ENCODE measurements at places on chromosomes 6 and 20.

DNA sequence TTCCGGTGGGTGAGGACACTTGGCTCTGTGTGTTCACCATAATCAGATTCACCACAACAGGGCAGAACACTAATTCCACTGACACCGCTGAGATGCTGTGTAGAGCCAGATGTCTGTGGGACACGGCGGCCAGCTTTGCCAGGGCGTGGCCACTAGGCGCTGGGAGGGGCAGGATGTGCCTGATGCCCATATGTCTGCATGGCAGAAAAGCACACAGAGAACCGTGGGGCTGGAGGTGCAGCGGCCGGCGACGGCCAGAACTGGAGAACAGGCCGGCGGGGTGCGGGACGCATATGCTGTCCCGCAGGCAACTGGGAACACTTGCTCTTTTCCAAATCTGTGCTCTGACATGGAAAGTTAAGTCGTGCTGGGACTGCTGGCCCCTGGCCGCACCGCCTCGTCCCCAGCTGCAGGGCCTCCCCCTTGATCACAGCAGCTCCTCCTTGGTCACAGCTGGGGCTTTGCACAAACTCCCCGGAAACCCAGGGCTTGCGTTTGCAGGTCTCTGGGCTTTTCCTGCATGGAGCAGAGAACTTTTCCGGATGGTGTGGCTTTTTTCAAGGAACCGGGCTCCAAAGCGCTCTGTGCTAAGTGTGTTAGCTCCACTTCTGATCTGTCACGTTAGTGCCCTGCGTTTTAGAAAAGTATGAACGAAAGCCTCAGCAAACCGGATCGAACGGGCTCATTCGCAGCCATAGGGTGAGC, 31.1 kb downstream of the NTSR1 start:
- DNase-seq = peak; percentile 71

GRCh38 chr20:23655491-23656211, 17.9 kb upstream of the CST3 start:
- no peak for DNase-seq

- DNase-seq = no peak
These were observed 523.4 kb downstream of the TENT5A start for GRCh38 chr6:81228912-81229555.

GRCh38 chr20:36872852-36873251, 3.1 kb upstream of the TLDC2 start:
- no peak for DNase-seq

- DNase-seq = no peak
These were observed 132.2 kb downstream of the OGFRL1 start for GRCh38 chr6:71420693-71421328.

DNA sequence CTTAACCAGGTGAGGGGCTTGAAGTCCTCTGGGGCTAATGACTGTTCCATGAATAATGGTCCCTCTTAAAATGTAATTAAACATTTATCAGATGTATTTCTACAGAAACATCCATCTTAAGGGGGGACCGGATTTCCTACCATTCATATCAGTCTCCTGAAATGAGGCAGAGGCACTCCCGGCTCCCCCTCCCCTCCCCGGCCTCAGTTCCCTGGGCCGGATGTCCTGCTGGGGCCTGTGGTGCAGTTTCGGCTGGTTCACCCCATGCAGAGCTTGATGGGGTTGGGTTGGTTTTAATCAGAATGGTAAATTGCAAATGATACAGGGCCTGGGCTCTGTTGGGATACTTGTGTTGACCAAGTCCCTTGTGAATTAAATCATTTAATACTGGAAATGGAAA, 349.4 kb downstream of the PREX1 start:
- DNase-seq = no peak

- peak; percentile 81 for DNase-seq
These were observed 44.0 kb downstream of the EFCAB8 start for GRCh38 chr20:32902456-32903420.

DNA sequence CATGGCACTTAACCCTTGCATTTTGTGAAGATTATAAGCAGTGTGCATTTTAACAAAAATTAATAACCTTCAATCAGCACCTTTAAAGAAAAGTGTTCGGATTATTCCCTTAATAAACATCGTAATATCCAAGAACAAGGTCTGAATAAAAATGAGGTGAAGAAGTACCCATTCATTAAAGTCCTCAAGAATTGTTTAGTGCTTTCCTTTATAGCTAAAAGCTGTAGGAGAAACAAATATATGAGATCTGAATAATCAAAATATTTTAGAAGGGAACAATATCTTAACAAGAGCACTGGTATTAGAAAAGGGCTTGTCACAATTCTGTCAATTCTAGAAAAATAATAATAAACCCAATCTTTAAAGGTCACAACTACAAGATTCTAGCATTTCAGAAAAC, 167.7 kb upstream of the SUPT3H start:
- DNase-seq = no peak

DNA sequence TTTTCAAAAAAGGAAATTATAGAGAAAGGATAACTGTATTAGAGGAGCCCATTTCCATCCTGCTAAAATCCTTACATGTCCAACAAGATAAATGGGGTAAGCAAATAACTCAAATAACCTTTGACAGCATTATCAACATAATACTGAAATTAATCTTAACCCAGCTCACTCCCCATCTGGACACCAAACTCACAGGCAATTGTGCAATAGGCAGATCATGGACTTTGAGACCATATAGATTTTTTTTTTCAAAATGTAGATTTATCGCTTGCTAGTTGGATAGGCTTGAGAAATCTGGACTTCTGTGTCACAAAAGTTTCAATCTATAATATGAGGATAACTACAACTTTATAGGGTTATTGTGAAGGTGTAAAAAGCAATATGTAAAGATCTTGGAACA, 134.4 kb upstream of the ASCC3 start:
- no peak for DNase-seq

DNA sequence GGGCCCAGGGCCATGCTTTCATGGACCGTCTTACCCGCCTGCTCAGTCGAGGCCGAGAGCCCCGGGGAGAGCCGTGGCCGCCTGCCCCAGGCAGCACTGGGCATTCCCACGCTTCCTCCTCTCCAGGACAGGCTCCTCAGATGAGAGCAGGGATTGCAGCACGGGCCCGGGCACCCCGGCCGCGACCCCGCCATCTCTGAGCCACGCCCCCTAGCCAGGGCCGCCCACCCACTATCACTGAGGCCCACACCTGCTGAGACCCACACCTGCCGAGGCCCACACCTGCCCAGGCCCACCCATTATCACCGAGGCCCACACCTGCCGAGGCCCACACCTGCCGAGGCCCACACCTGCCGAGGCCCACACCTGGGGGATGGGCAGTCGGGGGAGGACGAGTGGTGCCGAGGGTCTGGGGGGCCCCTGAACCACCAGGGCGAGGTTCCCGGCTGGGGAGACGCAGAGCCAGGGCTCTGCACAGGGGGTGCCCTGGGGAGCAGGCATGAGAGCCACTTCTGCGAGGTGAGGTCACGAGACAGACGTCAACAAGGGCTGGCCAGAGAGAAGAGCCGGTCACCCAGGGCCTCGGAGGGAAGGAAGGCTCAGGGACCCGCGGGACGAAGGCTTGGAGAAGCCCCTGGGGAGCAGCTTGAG, 235.6 kb downstream of the ERMARD start:
- no peak for DNase-seq

- DNase-seq = no peak
These were observed 232.6 kb upstream of the RAB32 start for GRCh38 chr6:146311079-146311478.

DNA sequence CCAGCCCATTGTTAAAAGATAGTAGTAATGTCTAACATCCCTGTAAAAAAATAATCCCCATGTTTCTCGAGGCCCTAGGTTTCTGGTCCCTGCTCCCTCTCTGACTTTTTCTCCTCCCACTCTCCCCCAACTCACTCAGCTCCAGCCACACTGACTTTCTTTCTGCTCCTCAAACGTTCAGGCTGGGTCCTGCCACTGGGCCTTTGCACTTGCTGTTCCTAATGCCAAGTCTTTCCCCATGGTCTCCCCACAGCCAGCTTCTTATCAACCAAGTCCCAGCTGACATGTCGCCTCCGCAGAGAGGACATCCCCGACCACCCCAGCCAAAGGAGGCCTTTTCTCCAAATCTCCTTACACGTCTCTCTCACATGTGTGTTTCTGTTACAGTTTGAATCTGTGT, 21.8 kb upstream of the PTGIS start:
- no peak for DNase-seq

DNA sequence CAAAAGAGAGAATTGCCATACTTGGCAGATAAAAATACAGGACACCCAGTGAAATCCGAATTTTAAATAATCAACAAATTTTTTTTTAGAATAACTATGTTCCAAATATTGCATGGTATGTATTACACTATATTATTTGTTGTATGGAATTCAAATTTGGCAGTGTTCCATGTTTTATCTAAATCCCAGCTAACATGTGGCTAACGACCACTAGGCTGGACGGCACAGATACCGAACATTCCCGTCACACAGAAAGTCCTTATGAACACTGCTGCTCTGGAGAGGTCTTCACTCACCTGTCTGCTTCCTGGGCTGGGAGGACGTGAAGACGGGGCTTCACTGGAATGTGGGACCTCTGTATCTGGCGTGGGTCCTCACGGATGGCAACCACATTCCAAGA, 32.8 kb downstream of the SNX5 start:
- no peak for DNase-seq
